ENCODE measurements at places on chromosomes 2 and 18.

GRCh38 chr2:172106108-172106961, 3.6 kb upstream of the DLX2 start:
- DNase-seq, result no peak

DNA sequence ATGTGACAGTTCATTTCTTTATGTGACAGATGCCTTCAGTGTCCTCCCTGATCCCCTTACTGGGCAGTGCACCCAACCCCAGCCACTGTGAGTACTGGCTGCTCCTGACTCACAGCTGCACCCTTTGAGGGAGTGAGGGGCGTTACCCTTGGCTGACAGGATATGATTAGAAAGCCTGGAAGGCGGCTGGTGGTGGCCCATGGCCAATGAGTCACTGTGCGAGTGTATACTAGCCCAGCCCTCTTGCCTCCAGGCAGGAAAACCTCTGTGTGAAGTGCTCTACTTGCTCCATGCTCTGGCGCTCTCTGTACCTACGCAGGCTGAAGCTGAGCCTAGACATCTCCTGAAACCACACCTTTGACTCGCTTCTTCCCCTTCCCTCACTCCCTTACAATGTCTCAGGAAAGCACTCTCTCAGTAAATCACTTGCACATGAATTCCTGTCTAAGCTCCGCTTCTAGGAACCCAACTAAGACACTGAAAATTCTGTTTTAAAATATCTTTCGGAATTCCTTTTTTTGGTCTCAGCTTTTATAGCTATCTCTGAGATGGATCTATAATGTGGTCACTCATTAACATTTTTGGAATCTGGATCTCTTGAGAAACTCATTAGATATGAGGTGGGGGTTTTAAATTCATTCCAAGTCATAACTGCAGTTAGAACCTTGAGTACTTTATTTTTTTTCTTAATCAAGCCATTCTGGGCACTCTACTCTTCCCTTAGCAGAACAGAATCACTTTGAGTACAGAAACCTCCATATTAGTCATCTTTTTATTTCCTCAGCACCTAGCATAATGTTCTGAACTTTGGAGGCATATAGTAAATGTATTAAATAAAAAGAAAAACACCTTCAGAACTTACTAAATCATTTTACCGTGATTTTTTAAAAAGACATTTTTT, 25.3 kb upstream of the STAM2 start:
- DNase-seq, result no peak

DNA sequence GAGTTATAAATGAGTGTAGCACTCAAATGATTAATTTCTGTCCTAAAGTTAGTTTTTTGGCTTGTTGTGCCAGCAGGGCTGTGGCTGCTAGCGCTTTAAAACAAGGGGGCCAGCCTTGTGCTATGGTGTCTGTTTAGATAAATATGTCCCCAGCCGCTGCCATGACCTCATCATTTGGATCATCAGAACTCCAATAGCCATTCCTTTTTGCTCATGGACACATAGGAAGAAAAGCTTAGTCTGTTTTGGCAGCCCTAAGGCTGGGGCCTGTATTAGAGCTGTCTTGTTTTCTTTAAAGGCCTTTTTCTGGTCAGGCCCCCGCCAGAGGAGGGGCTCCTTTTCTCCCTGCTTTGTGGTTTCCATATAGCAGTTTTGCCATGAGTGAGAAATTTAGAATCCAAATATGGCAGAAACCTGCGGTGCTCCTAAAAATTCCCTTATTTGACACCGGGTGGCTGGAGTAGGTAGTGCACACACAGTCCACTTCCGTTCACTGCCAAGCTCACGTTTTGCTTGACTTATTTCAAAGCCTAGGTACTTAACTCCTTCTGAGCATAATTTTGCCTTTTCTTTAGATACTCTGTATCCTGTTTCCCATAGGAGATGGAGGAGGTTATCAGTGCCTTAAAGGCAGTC, 60.4 kb upstream of the SLC35G4 start:
- no peak for DNase-seq

GRCh38 chr18:7104649-7105048, 12.9 kb downstream of the LAMA1 start:
- DNase-seq, result no peak

GRCh38 chr2:165674780-165675179, 119.3 kb downstream of the GALNT3 start:
- no peak for DNase-seq

DNA sequence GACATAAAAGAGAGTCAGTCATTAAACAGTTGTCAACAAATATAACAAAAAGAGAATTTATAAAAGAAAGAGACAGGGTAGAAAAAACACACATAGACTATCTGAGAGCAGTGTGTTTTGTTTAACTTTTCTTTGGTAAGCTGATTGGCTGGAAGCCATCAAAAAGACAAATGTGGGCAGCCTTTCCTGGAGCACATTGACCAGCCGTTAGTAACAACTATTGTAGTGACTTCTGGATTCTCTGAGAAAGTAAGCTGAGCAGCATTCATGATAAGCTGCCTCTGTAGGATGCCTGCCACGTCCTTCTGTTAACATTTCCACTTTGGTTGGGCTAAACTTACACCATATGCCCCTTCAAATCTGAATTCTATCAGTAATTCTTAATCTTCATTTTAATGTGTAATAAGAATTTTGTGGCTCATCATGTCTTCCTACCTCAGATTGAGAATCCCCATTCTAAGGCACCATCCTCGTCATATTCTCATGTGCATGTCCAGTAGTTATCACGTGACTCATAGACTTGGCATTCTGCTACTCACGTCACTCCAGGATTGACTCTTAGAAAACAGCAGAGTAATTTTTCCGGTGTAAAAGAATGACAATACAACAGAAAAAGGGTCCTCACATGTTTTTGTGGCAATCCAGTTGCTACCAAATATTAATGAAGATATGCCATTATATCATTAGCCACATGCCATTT, 43.4 kb upstream of the DNAJC10 start:
- DNase-seq, result no peak
